ENCODE measurements at places on chromosomes 5 and 9.

DNA sequence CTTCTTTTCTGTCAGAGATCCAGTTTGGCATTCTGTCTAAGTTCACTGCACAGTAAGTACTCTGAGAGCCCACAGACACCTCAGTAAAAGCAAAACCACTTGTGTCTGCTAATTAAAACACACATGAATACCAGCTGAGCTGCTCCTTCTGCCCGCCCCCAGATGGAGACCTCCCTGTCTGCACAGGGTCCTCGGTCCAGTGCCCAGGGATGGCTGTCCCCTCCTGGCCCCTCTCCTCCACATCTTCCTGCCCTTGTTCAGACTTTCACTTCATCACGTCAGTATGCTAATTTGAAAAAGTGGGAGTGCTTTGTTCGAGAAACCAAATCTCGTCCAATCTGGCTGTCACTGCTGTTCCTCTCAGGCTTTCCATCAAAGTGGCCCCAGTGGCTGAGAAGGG is 43.5 kb downstream of the LIX1 start:
- no peak for DNase-seq

DNA sequence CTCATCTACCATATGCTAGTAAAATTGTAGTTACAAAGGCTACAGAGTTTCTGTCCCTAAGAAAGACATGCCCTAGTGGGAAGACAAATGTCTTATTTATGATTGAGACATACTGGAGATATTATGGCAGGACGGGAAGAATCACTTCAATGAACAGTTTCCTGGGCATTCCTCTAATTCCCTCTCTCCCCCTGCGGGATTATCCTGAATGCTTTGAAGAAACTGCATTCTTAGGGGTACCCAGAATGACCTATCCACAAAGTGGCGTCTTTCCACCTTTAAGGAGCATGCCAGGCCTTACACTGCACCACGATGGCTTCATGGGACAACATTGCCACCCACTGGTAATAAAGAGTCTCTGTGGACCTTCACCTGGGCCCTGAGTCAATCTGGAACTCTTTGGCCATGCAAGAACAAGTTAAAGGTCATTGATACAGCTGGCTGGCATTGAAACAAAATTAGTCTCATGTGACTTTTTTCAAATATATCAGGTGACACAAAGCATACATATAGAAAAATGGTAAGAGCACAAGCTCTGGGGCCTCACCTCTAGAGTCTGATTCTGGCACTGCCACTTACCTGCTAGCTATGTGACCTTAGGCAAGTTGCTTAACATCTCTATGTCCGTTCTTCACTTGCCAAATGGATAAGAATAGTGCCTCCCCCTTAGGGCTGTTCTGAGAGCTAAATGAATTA is 32.0 kb downstream of the ANKRD55 start:
- no peak for DNase-seq

DNA sequence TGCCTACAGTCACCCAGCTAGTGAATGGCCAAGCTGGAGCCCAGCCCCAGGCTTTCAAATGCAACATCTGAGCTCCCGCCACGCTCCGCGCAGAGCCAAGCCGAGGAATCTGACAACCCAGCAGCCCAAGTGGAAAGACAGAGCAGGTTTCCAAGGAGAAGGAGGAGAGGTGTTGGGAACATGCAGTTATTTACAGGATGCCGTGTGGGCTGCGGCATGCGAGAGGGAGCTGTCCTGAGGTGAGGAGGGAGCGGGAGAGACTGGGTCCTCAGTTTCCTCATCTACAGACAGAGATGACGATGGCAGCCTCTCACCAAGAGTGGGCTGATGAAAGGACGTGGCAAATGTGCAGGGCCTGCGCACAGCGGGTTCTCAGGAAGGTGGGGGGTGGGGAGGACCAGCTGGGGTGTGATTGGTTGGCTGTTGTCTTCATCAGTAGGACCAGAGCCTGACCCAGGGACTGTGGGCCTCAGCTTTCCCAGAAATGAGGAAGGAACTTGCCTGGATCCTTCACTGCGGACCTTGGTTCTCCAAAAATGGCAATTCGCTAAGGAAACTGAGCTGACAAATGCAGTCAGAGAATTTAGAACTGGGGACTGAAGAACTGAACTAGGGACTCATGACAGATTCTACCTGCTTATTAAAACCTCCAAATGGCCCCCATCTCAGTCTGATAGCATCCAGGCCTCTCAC is 14.8 kb upstream of the CPLX2 start:
- no peak for DNase-seq

GRCh38 chr5:167816864-167817263 is 474.6 kb upstream of the WWC1 start:
- DNase-seq: no peak

Data from cortex of kidney (tissue), 1 donor.